ENCODE measurements at places on chromosomes 12 and 14.

DNA sequence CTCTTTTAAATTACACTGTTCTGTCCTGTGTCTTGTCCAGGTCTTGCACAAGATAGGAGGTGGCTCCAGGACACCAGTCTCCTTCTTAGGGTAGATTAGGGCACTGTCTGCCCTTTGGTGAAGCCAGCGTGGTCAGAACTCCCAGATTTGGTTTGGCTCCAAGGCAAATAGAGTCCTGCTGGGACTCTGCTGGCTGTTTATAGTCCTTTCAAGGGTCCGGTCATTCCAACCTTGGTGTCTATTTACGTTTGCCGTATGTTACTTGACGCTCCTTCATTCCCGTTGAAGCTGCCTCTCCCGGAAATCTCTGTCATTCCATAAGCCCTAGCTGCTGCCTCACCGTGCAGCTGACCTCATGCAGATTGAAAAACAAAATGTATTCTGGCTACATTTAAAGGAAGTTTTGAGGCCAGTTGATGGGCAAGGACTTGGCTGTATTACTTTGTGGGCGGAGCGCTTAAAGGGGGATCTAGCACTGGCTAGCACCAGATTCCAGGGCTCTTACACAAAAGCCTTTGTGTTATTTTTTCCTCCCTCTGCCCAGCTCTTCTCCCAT is 180.6 kb downstream of the AKAP6 start:
- peak; percentile 48 for DNase-seq

GRCh38 chr12:5189173-5189572 is 145.5 kb downstream of the KCNA5 start:
- DNase-seq = no peak

DNA sequence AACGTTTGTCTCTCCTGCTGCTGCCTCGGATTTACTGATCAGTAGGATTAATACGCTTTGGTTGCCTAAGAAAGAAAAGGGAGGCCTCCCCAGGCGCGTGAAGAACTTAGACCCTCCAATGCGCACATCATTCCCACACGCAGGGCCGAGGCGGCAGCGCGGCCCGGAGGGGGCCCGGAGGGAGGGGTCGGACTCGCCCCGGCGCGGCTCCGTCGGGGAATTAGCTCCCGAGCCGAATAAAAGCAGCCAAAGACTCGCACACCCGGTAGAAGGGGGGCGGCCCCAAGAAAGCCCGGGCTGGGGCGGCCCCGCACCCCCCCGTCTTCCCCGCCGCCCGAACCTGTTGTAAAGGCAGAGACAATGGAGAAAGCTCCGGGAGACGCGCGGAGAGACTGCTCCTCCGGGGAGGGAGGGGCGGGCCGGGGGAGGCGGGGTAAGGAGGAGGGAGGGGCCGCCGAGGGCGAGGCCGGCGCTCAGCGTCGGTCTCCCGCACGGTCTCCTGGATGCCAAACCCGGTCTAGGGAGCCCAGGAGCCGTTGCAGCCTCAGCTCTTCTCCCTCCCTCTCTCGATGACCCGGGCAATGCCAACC is at the start of gene NELL2:
Gene NELL2 (minus strand): TSS at position 362 of the 590 bp plus-strand sequence. CDS start 446 bp downstream, outside the sequence.
- DNase-seq = peak; percentile 91

DNA sequence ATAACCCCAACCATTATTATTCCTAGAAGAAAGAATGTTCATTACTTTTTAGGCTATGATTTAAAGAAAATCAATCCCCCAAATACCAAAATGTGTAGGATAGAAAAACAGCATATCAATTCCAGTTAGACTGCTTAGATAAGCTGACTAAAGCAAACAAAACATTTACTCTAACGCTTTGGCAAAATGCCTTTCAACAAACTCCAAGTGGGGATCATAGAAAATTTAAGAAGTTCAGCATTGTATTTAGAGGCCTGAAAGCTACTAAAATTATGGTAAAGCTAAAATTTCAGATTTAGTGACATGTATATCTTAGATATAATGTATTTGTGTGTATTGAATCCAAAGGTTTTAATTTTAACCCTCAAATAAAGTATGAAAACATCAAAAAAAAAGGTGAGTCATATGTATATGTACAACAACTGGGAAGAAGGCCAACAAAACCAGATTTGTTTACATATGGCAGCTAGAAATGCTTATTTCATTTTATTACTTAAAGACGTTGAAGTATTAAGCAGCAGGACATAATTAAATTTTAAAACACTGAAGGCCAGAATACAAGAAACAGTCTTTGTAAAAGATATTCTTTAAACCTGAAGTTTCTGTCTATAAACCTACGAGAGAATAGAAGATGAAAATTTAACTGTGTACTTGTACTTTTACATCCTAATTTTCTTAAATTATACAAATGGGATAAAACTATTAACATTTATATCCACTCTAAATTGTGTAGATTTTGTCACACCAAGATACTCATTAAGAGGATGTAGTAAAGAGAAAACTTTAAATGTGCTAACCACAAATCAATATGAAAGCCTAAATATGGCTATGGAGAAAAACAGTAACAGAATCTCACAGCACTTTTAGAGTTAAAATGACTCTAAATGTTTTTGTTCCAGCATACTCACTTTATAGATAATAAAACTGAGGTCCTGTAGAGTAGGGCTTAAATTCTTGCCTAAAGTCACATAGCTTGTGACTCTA is 71.4 kb downstream of the SLC41A2 start:
- no peak for DNase-seq

DNA sequence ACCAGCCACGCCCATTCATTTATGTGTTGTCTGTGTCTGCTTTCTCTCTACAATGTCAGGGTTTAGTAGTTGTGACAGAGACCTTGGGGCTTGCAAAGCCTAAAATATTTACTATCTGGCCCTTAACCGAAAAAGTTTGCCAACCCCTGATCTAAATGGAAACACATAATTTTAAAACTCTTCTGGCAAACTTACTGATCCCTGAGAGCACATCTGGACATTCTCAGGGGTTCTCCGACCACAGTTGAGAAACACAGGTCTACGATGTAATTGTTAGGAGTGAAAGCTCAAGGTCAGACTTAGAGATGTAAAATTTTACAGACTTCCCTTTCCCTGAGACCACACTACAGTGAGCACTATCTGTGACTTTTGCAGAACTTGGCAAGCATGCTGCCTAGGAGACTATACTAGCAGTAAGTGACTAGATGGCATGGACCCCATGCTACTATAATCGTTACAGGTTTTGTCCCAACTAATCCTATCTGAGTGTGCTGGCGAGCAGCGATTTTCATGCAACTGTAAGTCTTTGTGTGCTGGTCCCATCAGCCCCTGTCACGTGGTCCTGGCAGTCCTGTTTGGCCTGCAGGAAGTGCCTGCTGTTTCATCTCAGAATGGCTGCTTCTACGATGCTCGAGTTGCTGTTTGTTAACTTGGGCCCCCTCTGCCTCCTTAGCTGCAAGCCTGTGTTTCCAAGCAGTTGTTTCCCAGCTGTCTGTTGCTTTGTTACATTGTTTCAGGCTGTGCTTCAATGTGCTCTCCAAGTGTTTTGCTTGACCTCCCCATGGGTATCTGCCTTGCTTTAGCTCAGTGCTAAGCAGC is 21.6 kb downstream of the TMTC2 start:
- DNase-seq = peak; percentile 17

DNA sequence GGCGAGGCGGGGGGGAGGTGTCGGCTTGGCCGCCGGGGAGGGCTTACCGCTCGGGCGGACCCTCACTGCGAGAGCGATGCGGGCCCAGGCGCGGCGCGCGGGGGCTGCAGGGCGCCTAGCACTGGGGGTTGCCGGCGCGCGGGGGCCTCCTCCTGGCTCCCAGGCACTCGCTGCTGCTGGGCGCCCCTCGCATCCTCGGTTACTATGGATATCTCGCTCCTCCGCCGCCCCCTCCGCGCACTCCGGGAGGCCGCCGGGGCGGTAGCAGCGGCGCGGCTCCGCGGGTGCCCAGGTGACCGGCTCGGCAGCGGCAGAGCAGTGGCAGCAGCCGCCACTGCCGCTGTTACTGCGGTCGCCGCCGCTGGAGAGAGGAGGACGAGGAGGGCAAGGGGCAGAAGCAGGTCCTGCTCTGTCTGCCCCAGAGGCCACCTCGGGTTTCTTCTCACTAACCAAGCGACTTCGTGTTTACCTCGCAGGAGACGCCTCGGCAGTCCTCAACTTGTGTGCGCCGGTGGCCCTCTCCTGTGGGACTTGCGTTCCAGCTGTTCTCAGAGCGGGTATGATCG is 250.1 kb downstream of the APAF1 start:
- DNase-seq = peak; percentile 23

- no peak for DNase-seq
Observed at GRCh38 chr12:94730847-94731246, 80.5 kb upstream of the TMCC3 start.

GRCh38 chr14:86035882-86036281 is 505.9 kb downstream of the FLRT2 start:
- DNase-seq = no peak

- no peak for DNase-seq
Observed at GRCh38 chr14:52463375-52463774, 88.9 kb downstream of the TXNDC16 start.

GRCh38 chr14:90297876-90298629 is 33.7 kb downstream of the NRDE2 start:
- no peak for DNase-seq

- peak; percentile 77 for DNase-seq
Observed at GRCh38 chr12:49342066-49342913, 4.4 kb upstream of the DNAJC22 start.

- no peak for DNase-seq
Observed at GRCh38 chr12:106296179-106296877, 6.2 kb upstream of the TCP11L2 start.

DNA sequence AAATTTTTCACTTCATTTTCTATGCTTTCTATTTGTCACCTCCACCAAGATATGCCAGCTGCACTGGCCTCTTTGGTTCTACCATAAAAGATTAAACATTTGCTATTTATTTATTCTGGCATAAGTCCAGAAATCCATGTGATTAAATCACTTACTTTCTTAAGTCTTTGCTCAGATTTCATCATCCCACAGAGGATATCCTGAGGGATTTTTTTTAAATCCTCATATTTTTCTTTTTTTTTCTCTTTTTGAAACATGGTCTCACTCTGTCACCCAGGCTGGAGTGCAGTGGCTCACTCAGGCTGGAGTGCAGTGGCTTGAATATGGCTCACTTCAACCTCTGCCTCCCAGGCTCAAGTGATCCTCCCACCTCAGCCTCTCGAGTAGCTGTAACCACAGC is 645.4 kb upstream of the ATXN7L3B start:
- no peak for DNase-seq

- no peak for DNase-seq
Observed at GRCh38 chr12:81207173-81207572, 129.3 kb downstream of the ACSS3 start.

DNA sequence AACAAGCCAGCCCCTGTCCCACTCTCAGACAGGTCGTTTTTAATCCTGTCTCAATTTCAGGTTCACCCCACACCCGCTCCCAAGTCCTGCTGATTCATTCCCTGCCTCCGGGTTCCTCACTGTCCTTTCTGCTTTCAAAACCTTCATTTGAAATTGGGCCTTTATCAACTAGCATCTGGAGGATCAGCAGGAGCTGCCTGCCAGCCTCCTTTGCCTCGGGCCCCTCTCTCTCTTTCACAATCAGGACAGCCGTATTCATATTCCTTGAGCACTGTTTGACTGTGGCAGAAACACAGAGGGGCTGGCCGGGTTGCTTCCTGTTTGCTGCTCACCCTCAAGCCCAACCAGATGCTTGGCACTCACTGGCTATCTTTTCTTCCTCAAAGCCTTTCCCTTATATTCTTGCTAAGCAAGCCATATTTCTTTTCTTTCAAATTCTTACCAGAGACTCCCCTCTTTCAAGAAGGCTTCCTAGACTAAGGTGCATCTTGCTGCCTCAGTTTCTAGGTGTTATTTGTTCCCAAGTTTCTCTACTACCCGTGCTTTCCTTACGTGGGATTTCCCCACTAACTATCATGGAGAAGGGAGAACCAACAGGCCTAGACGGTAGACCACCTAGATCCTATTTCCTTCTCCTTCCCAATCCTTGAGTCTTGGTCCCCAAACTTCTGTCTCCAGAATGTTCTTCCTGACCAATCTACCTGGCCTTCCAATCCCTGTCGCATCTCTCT is 3.0 kb downstream of the GALNT6 start:
- peak; percentile 58 for DNase-seq

DNA sequence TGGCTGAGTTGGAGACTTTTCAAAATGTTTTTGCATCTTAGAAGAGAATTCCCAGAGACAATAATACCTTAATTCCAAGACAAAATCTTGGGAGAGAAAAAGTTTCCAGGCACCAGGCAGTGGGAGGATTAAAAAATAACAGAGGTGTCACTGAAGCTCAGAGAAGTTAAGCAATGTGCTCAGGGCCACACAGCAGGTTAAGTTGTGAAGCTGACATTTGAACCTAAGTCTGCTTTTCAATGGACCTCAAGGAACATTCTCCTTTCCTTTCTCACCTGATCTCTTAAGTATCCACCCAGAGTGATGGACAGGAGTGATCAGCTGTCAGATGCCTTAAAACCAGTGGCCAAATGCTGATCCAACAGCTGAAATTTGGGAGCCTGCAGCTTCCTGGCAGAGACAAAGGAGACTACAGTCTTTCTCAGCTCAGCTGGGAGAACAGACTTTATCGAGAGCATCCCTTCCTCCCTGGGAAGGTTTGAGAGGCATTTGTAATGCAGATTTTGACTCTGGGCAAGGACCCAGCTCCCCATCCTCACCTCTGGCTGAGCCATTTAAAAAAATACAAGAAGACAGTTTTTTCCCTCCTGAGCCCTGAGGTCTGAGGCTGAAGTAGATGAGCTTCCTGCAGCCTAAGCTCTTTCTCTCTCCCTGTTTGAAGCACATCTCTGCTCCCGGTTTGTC is 174.9 kb upstream of the RPH3A start:
- DNase-seq = no peak

DNA sequence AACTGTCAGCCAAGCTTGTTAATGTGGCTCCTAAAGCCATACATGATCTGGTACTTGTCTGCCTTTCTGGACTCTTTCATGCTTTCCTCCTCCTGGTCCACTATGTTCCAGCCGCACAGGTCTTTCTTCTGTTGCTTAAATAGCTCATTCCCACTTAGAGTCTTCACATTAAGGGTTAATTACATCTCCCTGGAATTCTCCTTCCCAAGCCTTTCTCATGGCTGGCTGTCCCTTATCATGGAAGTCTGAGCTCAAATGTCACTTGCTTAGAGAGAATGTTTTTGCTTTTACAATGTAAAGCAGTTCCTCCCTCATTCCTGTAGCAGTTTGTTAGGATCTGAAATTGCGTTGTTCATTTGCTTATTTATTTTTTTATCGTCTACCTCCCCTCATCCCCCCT is 199.6 kb downstream of the TRHDE start:
- no peak for DNase-seq

GRCh38 chr14:75435473-75435872 is 7.7 kb downstream of the JDP2 start:
- no peak for DNase-seq

DNA sequence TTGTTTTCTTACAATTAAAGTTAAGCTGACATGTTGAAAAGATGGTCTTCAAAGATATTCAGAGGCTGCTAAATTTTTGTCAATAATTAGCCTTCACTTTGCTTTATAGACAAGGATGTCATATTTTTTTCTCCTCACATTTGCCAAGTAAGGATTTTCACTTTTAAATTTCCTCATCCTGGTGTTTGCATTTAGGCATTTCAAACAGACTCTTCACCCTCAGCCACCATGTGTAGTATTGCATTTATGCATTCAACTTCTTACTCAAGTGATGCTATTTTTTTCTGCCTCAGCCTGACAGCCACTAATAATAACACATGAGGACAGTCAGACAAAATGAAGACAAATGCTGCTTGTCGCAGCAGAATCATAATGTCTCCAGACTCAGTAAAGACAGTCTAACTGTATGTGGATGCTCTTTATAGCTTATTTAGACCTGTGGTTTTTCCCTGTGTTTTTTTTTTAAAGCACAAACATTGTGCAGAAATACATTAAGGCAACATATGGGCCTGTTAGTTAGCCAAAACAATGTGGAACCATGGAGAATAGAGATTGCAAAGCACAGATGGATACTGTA is 481.5 kb downstream of the NPAS3 start:
- peak; percentile 1 for DNase-seq
